ENCODE measurements at places on chromosomes 4 and X.

DNA sequence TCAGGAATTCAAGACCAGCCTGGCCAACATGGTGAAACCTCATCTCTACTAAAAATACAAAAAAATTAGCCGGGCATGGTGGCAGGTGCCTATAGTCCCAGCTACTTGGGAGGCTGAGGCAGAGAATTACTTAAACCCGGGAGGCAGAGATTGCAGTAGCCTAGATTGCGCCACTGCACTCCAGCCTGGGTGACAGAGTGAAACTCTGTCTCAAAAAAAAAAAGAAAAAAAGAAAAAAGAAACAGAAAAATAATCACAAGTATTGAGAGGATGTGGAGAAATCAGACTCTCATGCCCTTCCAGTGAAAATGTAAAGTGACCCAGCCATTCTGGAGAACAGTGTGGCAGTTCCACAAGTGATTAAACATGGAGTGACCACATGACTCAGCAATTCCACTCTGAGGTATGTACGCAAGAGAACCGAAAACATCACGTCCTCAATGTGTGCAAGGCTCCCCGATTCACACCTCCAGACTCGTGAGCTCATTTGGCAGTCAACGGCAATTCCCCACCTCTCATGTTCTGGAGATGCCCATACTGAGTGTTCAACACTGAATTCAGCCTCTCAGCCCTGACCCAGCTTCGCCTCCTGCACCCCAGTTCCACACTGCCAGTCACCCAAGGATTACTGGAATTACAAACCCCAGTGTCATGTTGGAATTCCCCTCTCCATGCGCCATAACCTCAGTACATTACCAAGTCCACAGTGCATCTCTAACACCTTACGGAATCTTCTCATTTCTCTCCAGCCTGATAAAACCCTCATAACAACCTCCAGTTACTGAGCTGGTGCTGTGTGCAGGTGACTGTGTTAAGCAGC lies 21.1 kb downstream of the ACOX3 start:
- DNase-seq, result no peak

DNA sequence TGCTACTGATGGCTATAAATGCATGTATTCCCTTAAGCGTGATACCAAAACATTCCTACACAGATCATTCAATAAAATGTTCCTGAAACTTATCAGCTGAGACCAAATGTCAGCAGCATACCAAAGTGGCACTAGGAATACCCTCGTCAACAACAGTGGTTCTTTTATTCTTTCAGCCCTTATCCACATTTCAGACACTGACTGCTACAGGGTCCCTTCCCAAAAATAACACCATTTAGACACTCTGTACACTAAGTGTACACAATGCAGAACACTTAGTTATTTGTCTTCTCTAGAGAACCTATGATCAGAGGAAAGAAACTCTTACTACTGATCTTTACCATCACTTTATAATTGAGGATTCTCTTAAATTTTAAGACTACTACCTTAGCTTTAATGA lies 94.1 kb downstream of the ATRX start:
- no peak for DNase-seq

DNA sequence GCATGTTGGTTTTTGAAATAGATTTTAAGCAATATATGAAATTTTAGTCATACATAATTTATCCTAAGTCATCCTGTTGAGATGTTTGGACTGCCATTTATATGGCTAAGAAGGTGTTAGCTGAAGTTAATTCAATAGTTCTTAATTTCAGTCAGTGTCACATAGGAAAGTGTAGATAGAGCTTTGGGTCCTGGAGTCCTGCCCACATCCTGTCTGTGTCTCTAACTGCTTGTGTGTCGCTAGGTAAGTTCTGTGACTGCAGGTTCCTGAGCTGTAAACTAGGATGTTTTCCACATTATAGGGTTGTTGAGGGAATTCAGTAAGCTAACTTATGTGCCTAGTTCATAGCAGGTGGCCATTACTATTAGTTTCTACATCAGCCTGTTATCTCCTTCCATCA lies 20.7 kb downstream of the OFD1 start:
- no peak for DNase-seq

DNA sequence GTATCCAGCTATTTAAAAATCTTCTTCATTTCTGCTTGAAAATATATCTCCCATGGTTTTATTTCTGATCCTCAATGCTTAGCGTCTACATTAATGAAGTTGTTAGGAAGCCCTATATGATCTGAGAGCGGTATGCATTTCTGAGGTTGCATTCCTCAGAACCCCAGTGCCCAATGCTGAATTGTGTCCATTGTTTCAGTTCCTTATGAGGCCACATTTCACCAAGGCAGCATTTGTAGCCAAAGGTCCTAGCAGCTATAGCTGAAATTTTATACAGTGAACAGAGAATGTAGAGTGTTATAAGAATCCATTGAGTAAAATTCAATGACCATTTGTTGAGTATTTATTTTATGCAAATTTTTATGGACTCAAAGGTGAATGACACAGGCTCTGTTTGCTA lies 209.5 kb downstream of the PCDH7 start:
- DNase-seq, result no peak

DNA sequence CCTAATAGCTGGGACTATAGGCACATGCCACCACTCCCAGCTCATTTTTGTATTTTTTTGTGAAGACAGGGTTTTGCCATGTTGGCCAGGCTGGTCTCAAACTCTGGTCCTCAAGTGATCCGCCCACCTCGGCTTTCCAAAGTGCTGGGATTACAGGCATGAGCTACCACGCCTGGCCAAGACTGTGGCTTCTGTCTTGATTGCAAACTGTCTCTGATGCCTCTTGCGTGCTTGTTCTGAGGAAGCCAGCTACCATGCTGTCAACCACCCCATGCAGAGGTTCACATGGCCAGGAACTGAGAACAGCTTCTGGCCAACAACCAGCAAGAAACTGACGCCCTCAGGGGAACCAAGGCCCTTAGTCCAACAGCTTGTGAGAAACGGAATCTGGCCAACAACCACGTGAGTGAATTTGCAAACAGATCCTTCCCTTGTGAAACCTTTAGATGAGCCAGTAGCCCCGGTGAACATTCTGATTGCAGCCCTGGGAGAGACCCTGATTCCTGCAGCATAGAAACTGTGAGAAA lies 71.2 kb downstream of the SUPT20HL2 start:
- DNase-seq, result no peak

DNA sequence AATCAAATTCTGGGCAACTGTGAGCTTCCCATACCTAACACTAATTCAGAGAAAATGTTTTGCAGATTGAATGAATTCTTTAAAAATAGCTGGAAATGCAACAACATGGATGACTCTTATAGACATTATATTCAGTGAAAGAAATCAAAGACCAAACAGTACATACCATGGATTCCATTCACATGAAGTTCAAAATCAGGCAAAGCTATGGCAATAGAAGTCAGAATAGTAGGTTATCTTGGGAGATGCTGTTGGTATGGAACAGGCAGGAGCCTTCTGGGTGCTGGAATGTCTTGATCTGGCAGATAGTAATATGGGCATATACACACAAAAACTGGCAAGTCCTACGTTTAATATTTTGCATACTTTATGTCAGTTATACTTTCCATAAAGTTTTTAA lies 25.5 kb upstream of the CBLL2 start:
- no peak for DNase-seq

DNA sequence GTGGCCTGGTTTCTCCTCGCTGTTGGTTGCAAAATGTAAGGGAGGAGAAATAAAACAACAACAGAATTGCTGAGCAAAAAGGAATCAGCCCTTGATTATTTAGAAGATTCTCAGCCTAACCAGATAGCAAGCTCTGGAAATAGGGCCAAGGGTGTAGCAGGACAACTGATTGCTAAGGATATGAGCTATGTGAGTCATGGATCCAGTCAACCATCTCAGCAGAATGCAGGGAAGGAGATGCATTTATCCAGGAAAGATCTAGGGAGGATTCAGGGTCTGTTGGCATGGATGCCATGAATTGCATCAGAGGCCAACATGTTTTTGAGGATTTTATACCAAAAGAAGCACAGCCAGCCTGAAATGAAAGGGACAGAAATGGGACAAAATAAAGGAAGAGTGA lies 2.2 kb upstream of the XAGE3 start:
- no peak for DNase-seq

GRCh38 chr4:94251094-94251493 lies 43.4 kb downstream of the SMARCAD1 start:
- no peak for DNase-seq

GRCh38 chrX:154026136-154027021 lies 6.7 kb upstream of the IRAK1 start:
- no peak for DNase-seq

GRCh38 chr4:152344001-152344400 lies 191.9 kb downstream of the FBXW7 start:
- no peak for DNase-seq

GRCh38 chrX:15719324-15719968 lies 18.6 kb upstream of the CA5B start:
- DNase-seq, result no peak

DNA sequence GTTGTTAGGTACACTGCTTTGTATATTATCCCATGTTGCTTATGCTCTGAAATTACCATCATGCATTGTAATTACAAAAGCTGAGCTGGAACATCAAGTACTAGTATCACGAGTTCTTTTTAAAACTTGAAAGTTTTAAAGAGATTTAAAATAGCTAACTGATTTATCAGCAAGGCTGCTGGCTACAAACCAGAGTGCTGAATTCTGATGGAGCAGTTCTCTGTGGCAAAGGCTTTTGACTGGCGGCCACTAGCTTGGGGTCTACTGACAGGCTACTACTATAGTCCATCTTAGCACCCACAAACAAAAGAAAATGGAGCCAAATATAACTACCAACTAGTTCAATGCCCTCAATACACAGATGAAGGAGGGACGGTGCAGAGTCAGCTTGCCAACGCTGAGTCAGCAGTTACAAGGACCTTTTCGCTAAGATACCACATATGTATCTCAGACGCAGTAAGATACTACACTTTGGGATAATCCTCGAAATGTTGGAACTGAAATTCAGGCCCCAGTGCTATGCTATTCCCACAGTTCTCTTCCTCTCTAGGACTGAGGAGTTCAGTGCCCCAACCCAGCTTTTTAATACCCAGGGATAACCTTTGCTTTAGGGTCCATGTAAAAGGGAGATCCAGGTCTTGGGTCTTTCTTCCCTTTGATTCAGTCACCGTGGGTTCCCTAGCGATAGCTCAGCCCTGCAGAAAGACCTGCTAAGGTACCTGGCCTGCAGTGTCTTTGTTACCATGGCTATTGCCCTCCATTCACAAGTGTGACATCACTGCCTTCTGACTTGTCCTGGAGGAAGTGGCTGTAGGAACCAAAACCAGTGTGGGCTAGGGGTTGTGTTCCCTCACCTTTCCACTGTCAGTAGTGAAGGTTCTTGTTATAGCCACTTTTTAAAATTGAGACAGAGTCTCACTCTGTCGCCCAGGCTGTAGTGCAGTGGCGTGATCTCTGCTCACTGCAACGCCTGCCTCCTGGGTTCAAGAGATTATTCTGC lies 22.8 kb downstream of the MFAP3L start:
- DNase-seq, result no peak

DNA sequence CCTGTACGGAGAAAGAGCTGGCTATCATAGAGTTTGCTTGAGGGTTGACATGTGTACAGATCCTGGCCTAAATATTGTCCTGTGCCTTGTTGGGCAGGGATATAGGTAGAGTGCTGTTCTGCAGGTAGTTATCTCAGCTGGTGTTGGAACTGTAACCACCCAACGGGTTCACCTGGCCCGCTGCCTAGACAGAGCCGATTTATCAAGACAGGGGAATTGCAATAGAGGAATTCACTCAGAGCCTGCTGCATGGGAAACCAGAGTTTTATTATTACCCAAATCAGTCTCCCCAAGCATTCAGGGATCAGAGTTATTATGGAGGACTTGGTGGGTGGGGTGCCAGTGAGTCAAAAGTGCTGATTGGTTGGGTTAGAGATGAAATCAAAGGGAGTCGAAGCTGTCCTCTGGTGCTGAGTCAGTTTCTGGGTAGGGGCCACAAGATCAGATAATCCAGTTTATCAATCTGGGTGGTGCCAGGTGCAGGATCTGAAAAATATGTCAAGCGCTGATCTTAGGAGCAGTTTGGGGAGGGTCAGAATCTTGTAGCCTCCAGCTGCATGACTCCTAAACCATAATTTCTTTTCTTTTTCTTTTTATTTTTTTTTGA lies 42.5 kb upstream of the XIAP start:
- DNase-seq, result no peak

DNA sequence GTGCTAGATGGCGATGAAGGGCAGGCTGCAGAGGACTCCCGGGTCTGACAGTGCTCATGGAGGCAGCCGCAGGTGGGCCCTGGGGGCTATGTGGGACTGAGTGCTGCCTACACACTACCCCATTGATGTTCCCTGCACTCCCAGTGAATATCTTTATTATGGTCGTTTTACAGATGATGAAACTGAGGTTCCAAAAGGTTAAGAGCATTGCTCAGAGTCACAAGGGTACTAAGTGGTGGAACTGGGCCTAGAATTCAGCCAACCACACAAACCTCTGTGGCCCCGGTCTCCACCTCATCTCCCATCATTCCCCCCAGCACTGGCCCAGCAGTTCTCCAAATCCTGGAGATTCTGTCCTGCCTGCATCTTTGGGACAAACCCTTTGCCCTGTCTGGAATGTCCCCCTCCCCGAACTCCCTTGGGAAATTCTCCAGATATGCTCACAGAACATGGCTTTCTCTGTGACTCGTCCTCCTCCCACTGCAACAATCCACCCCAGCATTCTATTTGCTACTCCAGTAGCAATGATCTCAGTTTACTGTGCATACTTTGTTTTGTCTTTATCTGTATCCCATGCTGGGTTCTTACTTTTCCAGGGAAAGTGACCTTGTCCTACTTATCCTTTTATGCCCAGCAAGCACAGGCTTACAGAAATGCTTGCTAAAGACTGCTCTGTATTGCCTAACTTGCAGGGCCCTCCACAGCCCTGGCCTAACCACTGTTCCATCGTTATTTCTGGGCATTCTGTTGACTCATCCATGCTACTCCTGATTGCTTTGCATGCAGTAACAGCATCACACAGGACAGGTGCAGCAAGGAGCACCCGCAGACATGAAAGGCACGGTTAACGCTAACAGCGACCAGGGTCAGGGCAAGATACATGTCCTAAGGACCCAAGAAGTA lies 14.0 kb downstream of the PNMA6F start:
- DNase-seq, result no peak

- DNase-seq, result no peak
Measured at GRCh38 chr4:143294310-143294709, 42.4 kb upstream of the GAB1 start.

DNA sequence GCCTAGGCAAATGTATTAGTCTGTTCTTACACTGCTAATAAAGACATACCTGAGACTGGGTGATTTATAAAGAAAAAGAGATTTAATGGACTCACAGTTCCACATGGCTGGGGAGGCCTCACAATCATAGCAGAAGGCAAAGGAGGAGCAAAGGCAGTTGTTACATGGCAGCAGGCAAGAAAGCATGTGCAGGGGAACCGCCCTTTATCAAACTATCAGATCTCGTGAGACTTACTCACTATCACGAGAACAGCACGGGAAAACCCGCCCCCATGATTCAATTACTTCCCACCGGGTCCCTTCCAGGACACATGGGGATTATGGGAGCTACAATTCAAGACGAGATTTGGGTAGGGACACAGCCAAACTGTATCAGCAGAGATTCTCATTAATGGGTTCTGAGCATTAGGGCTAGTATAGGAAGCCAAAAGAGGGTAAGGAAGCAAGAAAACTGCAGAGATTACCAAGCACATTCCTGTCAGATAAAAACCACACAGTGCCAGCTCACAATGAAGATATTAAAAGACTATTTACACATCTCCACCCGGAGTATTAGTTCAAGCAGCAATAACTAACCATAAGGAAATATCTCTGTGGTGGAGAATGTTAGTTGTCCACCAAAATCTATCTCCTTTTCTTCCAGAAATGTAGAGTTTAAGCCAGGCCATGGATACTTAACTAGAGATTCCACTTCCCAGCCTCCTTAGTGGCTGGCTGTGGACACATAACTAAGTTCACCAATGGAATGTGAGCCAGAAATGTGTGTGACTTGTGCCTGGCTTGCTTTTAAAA lies 61.2 kb upstream of the HOPX start:
- DNase-seq, result no peak

Data from effector CD4-positive, alpha-beta T cell (primary cell).